ENCODE measurements at places on chromosomes 16 and 17.

GRCh38 chr17:62804822-62805221 lies 3.3 kb downstream of the MARCHF10 start:
- DNase-seq, result no peak

DNA sequence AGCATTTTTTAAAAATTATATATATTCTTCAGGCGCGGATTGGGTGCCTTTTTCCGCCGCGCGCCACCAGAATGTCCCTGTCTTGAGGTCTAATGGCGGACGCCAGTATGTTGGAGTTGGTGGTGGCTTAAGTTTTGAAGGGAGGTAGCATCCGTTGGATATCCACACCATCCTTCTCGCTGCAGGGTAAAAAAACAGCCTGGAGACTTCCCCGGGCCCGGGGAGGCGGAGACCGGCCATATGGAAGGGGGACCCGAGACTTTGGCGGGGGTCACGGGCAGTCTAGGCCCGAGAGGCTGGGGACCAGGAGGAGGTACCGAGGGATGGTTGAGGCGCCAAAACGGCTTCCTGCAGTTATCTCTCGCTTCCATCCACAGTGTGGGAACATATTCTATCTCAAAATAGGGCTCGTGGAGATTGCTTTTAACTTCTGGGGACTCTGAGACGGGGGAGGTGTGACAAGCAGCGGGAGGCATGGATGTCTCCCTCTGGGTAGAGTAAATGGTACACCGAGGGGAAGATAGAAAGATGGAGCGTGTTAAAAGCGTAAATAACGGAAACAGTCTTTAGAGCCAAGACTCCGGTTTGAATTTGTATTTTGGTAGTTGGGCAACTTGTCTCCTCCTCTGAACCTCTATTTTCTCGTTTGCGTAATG lies at the start of gene SF3B3:
Gene SF3B3, plus strand, starts transcription at position 74 of the 656 bp plus-strand sequence. CDS start 2,841 bp downstream, outside the sequence.
- no peak for DNase-seq

DNA sequence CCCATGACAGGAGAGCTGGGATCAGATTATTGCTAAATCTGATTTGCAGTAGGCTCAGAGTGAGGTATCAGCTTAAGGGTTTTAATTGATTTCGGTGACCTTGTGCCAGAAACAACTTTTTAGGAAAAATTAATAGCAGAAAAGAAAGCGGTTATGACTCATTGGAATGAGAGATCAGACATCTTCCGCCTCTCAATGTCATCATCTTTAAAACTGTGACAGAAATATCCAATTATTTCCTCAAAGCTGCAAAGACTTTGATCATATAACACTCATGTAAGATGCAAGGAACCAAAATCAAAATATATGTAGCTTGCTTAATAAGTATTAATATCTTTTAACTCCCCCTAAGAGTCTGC lies 190.1 kb upstream of the FOXF1 start:
- DNase-seq, result no peak

DNA sequence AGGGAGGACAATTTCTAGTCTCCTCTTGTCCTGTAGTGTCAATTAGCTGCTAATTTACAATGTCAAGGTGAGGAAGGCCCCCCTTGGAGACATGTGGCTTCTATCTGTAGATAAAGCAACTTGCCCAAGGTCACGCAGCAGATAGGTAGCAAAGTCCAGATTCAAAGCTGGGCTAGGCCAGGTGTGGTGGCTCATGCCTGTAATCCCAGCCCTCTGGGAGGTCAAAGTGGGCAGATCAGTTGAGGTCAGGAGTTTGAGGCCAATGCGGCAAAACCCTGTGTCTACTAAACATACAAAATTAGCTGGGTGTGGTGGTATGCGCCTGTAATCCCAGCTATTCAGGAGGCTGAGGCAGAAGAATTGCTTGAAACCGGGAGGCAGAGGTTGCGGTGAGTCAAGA lies 11.1 kb downstream of the TRPV3 start:
- DNase-seq, result no peak

DNA sequence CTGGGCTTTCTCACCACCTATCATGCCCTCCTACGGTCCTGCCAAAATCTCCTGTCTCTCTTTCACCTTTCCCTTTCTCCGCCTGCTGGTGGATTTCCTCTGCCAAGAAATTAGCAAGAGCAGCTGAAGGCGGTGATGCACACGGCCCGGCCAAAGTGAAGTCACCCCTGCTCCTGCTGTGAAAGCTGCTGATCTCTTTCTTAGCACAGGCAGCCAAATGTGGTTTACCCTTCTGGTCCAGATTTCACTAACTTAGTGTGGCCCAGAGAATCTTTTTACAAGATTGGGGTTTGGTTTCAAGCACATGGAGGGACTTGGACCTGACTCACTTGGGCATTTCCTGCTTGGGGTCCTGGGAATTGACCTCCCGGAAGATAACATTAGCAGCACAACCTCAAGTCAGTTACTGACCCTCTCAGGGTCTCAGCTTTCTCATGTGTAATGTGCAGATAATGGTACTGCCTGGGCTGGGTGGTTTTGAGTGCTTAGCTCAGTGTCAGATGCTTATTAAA lies 155.7 kb downstream of the SOCS1 start:
- no peak for DNase-seq

GRCh38 chr17:73508057-73508930 lies 136.0 kb downstream of the SDK2 start:
- DNase-seq, result no peak

- no peak for DNase-seq
Observed at GRCh38 chr17:61331886-61332285, 67.8 kb upstream of the TBX2 start.

DNA sequence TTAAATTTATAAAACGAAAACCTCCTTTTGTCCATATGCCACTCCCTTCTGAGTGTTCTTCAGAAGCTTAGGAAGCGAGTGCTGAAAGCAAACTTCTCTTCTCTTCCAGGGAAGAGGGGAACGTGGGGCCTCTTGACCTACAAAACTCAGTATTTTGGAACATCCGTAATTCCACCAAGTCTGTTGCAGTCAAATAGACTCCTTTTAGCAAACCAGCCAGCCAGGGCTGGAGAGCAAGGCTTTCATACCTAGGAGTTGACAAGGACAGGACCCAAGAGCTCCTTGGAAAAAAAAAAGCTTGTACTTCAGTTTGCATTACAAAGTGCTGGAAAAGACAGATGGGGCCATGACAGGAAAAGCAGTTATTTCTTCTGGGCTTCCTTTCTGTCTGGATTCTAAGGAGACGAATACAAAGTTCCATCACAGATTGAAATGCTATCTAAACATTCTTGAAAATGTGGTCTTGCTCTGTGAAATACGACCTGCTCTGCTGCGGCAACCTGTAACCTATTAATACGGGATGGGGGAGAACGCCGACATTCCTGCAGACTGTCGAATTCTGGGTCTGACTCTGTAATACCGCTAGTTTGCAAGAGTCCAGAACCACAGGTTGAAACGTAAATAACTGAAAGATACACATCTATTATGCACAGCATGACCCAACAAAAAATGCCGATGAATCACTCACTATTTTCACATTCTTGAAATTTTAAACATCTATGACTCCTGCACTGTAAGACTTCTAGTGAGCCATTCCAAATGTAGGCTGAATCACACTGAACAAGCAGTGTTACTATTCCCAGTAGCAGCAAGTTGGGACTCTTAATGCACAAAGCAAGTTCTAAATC lies 20.6 kb downstream of the VPS53 start:
- DNase-seq, result no peak

DNA sequence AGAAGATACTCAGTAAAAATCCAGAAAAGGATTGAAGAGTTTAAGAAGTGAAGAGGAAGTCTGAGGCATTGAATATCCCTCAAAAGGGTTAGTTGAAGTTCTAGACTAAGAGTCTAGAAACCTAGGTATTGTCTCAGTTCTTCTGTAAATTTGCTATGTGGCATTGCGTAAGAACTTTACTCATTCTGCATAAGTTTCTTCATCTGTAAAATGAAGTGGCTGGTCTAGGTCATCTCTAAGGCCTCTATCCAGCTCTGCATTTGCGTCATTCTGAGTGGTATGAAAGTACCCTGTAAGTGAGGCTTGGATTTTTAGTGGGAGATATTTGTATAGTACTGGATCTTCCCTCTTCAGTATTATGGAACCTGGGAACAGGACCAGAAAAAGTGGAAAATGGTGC lies 130.2 kb downstream of the MYO1D start:
- DNase-seq, result no peak

- no peak for DNase-seq
Observed at GRCh38 chr17:15952048-15952532, 7.2 kb downstream of the ADORA2B start.

GRCh38 chr17:45334231-45334630 lies 17.4 kb upstream of the MAP3K14 start:
- DNase-seq, result no peak

GRCh38 chr17:17725011-17725751 lies 43.9 kb downstream of the RAI1 start:
- no peak for DNase-seq

GRCh38 chr17:78019367-78019975 lies 61.0 kb downstream of the TNRC6C start:
- DNase-seq, result no peak

DNA sequence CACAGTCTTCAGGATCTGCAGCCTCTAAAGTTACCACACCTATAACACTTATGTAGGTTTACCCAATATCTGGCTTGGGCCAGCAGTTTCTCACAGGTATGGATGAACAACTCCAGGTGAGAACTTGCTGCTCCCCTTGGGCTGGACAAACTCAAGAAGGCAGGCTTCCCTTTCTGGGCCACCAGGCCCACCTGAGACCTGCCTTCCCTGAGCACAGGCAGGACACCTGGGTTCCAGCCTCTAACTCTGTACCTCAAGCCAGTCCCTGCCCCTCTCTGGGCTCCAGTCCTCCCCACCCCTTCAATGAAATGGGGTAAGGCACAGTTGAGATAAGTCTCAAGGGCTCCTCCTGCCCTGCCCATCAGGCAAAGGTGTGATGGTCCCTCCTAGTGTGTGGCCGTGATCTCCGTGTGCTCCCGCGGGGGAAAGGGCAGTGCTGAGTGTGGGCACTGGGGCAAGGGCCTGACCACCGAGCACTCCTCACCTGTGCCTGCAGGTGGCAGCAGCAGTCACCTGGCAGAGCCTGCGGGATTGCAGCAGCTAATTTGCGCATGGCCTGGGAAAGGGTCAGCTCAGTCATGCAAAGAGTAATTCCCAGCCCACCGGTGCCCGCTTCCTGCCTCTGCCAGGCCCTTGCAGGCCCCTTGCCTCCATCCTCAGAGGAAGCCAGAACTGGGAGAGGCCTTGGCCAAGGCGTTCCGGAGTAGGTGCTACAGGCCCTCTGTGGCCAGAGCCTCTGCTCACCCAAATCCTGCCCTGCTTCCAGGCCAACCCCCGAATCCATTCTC lies 28.2 kb upstream of the ADGRG1 start:
- no peak for DNase-seq

DNA sequence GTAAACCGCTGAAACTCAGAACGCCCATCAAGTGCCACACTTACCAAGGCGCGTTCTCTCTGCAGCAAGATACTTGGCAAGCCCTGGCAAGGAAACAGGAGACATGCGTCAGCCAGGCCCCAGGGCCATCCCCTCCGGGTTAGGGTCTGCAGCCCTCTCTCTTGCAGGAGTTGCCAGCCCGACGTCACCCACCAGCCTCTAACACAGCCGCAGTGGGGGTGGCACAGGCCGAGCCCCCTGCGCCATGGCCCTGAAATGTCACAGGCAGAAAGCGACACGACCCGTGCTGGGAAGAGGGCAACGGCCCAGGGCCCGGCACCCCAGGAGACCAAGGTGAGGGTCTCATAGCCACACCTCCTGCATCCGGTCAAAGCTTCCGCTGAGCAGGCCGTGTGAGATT lies 21.9 kb downstream of the ELAC2 start:
- DNase-seq, result no peak

- DNase-seq, result no peak
Observed at GRCh38 chr16:10809706-10810105, 8.9 kb downstream of the TVP23A start.

DNA sequence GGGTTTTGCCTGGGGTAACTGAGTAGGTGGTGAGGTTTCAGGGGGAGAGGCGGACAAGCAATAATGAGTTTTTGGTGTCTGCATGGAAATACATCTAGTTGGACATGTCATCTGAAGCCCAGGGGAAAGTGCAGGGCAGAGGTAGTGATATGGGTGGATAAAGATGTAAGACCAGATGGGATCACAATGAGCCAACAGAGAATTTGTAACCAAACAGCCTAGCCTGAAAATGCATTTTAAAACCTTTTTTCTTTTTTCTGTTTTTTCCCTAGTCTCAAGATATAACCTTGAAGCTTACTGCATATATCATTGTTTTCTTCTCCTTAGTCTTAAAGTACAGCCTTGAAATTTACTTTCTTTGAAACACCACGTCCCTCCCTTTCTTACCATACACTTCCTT lies 3.7 kb upstream of the ZNF19 start:
- no peak for DNase-seq

DNA sequence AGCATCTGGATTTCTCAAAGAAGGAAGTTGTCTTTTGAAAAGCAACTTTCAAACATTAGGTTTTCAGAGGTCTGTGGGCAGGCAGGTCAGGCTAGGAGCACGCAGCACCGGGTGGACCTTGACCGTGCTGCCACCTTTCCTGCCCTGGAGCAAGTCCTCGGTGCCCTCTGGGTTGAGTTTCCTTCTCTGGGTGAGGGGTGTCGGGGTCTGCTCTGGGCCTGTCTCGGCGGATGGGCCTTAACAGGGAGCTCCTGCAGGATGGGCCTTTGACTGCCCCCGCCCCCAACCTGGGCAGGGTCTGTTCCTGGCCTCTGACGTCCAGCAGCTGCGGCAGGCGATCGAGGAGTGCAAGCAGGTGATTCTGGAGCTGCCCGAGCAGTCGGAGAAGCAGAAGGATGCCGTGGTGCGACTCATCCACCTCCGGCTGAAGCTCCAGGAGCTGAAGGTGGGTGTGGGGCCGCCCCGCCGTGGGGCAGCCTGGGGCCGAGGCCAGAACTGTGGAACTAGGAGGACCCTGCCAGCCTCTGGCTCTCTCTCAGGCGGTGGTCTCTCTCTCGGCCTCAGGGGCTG lies 8.7 kb downstream of the DEF8 start:
- no peak for DNase-seq

DNA sequence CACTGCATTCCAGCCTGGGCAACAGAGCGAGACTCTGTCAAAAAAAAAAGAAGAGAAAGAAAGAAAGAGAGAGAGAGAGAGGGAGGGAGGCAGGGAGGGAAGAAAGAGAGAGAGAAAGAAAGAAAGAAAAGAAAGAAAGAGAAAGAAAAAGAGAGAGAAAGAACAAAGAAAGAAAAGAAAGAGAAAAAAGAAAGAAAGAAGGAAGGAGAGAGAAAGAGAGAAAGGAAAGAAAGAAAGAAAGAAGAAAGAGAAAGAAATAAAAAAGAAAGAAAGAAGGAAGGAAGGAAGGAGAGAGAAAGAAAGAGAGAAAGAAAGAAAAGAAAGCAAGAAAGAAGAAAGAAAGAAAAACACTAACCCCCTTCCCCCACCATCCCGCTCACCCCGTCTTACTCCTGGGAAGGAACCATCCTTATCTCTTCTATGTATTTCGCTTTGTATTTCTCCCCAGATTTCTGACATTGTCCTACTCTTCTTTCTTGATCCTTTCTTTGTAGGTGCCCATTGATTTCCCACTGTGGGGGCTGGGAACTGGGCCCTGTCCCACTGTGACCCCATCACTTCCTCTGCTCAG lies 20.9 kb downstream of the ALOX15 start:
- no peak for DNase-seq

DNA sequence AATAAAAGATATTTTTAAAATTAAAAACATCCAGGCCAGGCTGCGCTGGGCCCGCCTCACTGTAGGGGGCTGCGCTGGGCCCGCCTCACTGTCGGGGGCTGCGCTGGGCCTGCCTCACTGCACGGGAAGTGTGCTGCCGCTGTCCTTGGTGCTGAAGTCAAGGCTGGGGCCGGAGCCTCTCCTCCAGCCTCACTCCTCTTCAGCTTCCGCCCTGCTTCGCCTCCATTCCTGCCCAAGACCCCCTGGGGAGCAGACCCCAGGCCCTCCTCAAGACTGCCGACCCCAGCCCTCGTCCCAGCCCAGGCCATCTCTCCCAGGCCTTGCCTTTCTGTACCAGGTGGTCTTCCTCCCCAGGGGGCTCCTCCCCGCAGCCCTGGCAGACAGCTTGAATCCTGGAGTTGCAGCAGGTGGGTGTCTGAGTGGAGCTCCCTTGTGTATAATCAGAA lies 26.2 kb downstream of the ENDOV start:
- DNase-seq, result no peak

Measured in stimulated activated CD8-positive, alpha-beta memory T cell treated with anti-CD3 and anti-CD28 coated beads, Interleukin-7, amount 100 ng/mL, for 4 hours (primary cell).